ENCODE measurements at places on chromosomes 3 and 15.

DNA sequence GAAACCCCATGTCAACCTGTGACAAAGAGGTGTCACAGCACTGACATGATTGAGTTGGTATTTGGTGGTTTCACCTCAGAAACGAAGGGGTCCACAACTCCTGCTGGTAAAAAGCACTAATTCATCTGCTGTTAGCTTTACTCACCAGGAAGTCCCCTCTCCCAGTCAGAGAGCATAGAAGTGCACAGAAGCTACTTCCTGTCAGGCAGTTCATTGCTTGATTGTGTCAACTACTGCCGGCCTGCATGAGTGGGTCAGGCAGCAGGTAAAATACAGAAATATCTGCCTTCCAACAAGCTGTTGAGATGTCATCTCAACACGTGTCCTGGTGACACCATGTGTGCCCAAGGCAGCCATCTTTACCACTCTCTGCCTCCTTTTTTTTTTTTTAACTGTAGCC, 596.6 kb upstream of the NR2F2 start:
- DNase-seq: no peak

DNA sequence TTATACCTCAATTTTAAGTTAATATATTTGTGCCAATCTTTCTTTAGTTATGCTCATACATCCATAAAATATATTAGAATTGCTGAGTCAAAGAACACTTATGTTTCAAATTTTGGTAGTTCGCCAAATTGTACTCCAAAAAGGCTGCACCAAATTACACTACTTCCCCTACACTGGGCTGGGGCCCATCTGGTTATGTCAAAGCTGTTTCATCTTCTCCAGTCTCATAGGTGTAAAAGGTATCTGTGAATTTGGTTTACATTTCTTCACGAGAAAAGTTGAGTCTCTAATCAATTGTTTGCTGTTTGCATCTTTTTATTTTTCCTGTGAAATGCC, 706 bp downstream of the FSIP1 start:
- DNase-seq: no peak

- no peak for DNase-seq
These were observed 692.7 kb upstream of the GRM7 start for GRCh38 chr3:6168256-6168655.

DNA sequence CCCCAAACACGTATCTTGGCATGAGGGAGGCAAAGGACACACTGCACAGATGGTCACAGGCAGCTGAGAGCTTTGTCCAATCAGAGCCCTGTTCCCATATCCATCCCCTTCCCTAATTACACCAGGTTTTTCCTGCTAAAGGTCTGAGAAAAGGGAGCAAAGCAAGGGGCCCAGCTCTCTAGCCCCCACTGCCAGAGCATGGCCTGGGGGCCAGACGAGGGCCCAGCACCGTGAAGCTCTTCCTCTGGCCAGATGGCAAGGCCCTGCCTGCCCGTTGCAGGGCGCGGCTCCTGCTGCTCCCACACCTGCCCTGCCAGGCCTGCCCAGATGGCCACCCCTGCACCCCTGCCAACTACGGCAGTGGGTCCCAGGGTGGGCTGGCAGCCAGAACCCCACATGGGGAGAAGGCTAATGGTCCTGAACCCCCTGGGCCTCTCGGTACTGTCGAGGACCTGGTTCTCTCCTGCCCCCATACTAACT, 3.2 kb downstream of the SHF start:
- DNase-seq: no peak

DNA sequence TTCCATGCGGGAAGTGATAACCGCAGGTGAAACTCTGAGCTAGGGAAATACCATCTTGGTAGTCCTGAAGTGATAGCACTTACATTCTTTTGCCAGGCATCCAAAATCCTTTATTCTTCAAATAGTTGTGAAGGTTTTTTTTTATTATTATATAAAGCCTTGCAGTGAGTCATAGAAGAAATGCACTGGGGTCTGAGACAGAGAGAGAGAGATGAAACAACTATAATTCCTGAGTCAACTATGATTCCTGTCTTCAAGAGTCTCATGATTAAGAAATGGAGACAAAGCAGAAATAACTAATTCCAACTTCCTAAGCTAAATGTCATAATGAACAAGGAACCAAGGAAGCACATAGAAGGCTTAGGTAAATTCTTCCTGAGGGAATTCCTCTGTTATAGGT, 495.6 kb downstream of the LPP start:
- DNase-seq: no peak

GRCh38 chr3:32371461-32372212, 20.0 kb upstream of the CMTM7 start:
- DNase-seq: no peak

- no peak for DNase-seq
These were observed 7.5 kb downstream of the P2RY1 start for GRCh38 chr3:152842413-152842812.

- DNase-seq: peak; percentile 14
These were observed 159.0 kb upstream of the KCNH8 start for GRCh38 chr3:18989237-18989795.

DNA sequence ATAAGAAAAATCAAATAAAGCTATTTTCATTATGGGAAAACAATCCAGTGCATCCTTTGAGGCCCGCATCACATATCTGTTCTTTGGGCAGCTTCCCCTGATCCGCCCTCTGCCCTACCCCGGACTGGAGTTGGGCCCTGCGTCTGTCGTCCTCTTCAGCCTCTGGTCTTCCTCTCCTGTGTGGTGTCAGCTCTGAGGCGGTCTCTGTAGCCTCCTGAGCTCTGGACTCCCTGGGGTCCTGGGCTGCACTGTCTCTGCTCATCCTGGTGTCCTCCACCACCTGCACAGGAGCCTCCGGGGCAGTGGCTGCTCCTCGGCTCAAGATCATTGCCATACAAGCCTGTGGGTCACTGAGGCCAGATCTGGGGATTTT, 7.4 kb upstream of the SNX22 start:
- no peak for DNase-seq

DNA sequence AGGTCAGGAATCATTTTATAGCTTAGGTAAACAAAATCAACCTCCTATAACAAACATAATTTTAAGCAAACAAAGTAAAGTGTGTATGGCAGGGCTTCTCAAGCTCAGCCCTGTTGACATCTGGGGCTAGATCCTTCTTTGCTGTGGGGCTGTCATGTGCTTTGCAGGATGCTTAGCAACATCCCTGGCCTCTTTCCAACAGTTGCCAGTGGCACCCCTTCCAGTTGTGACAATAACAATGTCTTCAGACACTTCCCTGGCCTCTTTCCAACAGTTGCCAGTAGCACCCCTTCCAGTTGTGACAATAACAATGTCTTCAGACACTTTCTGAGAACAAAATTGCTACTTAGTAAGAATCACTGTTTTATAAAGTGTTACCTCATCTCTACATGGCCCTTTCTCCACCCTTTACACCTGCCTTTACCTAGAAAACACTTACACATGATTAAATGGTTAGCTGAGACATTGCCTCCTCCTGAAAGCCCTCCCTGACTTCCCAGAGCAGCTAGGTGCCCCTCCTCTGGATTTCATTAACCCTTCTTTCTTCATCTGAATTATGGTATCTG, 194.0 kb upstream of the LMCD1 start:
- no peak for DNase-seq

All from activated naive CD4-positive, alpha-beta T cell treated with anti-CD3 and anti-CD28 coated beads, Interleukin-2, amount 50 U/mL, for 16 hours (primary cell).